ENCODE measurements at places on chromosomes 7 and 10.

DNA sequence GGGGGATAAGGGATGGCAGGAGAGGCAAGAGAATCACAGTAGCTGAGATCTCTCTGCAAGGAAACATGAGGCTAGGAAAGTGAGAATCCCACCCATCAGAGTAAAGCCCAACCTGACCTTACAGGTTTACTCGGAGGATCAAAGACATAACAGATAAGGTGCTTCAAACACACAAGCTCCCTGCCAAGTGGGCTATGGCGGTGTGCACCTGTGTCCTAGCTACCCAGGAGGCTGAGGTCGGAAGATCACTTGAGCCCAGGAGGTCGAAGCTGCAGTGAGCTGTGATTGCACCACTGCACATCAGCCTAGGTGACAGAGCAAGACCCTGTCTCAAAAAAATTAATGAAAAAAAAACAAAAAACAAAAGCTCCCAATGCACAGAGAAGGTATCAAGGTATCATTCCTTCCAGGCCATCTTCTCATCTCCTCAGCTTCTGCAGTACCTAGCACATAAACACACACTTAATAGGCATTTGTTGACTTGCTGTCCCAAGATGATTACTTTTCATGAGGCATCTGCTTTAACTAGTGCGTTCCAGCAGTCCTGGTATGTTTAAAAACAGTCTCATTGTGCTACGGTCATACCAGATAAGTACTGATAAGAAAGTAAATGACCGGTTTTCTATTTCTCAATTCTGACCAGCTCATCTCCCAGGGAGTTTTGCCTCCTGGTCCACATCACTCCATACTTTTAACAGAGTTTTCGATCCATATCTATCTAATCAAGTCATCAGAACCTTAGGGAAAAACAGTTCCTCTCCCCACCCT lies 13.3 kb downstream of the GNA12 start:
- no peak for ATAC-seq

DNA sequence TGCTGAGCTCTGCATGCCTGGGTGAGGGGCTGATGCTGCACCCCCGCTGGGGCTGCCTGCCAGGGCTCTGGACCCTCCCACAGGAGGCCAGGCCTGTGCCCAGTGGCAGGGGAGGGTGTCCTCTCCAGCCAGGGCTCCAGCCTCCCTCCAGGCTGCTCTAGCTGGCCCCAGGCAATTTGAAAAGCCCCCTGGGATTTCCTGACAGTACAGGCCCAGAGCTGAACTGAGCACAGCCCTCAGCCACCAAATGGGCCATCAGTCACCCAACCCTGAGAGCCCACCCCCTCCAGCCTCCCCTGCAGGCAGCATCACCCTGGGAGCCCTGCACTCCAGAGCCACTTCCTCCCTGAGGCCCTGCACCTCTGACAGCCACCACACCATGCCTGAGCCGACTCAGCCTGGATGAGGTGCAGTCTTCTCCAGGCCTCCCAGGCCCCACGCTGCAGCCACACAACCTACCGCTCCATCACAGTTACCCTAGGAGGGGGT lies 101.8 kb upstream of the RET start:
- no peak for ATAC-seq

- peak; percentile 67 for ATAC-seq
Measured at GRCh38 chr7:131653418-131654248, 97.2 kb upstream of the PODXL start.

DNA sequence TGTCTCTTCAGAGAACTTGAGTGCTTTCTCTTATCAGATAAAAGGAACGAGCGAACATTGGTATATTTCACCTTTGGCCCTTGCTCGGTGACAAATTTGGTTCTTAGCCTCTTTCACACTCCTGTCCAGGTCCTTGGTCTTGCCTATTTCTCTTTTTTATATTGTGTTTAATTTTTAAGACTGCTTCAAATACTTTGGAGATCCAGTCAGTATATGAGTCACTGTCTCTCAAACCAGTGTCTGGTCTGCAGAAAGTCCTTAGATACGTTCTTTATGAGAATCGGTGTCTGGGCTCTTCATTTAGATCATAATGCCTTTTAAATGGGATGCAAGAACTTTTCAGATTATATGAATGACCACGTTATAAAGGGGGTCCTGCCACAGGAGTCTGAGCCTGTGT lies 55.0 kb downstream of the PIK3AP1 start:
- peak; percentile 33 for ATAC-seq

GRCh38 chr10:127337801-127338200 lies 141.4 kb upstream of the INSYN2A start:
- no peak for ATAC-seq

GRCh38 chr7:154744256-154744860 lies 258.6 kb downstream of the PAXIP1 start:
- peak; percentile 49 for ATAC-seq

DNA sequence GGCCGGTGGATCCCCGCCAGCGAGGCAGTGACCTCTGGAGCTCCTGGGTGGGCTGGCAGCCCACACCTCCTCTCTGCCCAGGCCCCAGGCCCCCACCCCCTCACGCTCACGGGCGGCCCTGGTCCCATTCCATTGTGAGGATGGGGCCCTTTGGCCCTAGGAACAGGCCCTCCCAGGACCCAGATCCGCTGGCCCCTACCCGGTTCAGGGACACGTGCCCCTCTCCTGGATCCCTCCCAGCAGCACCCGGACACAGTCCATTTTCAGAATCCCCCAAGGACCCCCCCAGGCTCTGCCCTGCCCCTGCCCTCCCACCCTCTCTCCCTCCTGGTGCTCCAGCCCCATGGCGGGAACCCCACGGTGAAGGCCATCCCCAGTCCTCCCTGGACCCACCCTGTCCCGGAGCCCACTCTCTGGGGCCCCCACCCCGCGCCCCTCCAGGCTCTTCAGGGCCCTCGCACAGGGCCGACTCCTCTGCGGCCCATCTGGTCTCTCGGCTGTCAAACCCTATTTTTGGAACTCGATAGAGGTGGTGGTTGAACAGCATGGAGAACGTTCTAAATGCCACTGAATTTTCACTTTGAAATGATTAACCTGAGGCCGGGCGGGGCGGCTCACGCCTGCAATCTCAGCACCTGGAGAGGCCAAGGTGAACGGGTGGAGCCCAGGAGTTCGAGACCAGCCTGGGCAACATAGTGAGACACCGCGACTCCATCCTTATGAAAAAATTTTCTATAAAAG lies 8.1 kb downstream of the ADAP1 start:
- ATAC-seq: no peak

DNA sequence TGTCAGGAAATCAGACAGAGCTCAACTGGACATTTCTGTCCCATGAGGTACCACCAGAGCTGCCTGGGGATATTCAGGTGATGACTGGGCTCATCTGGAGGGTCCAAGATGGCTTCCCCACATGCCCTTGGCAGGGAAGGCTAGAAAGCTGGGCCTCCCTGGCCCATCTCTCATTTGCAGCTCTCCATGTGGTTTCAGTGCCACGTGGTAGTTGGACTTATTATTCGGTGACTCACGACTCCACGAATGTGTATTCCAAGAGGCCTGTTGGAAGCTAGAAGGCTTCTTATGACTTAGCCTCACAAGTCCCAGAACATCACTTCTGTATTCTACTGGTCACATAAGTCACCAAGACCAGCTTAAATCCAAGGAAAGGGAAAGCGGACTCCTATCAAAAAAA lies 22.8 kb downstream of the NSMCE4A start:
- no peak for ATAC-seq

- no peak for ATAC-seq
Measured at GRCh38 chr7:151435103-151435916, 4.6 kb downstream of the CRYGN start.

GRCh38 chr7:157434231-157434630 lies 97.4 kb downstream of the DNAJB6 start:
- ATAC-seq: no peak

GRCh38 chr7:119879835-119880234 lies 393.1 kb upstream of the KCND2 start:
- ATAC-seq: no peak

- no peak for ATAC-seq
Measured at GRCh38 chr7:117950601-117951260, 77.5 kb upstream of the CTTNBP2 start.

DNA sequence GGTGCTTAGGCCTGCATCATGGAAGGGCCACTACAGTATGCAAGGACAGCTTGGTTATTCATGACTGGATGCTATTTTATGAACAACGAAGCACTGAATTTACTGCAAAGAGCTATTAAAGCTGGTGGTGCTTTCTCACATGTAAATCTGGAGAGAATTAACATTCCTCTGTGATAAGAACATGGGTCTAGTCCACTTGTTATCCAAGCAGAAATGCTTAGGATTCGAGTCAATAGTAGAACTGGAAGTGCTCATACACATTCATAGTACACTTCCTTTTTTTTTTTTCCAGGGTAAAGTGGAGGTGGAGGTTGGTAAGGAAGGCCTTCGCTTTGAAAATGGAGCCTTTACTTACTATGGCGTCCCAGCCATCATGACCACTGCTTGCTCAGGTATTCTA lies 35.0 kb downstream of the CNNM1 start:
- peak; percentile 46 for ATAC-seq

GRCh38 chr10:31832261-31832660 lies 96.4 kb downstream of the ARHGAP12 start:
- ATAC-seq: no peak

- ATAC-seq: no peak
Measured at GRCh38 chr7:1950452-1951158, 280.5 kb downstream of the ELFN1 start.

GRCh38 chr7:130929896-130930659 lies 196.1 kb upstream of the KLF14 start:
- ATAC-seq: no peak

GRCh38 chr10:116524736-116525135 lies 21.0 kb upstream of the PNLIP start:
- ATAC-seq: no peak

DNA sequence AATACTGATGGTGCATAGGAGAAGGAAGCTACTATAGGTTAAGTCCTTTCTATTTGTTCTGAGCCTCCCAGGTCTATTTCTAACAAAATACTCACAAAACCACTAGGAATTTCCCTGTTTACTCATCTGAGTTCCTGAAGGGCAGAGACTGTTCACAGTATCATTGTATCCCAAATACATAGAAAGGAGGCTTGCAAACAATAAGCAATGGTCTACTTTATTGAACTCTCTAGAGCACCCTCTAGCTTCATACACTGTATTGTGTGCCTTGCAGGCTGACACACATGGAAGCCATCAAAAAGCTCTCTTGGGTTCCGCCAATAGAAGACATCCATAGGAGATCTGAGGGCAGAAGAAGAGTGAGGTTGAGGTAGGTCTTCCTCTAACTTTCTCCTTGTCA lies 826.1 kb downstream of the GRM8 start:
- no peak for ATAC-seq

DNA sequence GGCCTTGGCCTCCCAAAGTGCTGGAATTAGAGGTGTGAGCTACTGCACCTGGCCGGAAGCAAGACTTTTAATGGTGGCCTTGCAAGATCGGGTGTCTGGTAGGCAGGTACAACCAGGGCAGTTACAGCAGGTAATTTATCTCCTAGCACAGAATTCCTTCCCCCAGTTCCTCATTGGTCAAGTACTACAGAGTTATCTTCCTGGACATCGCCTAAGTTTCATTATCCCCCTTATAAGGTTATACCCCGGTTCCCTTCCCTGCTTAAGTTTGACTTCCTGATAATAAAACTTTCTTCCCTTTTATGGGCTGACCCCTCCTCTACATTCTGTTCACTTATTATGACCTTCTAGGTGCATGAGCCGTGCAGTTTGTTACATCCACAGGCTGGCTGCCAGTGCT lies 19.0 kb upstream of the CYP3A43 start:
- ATAC-seq: no peak

GRCh38 chr10:70354556-70354955 lies 27.9 kb downstream of the LRRC20 start:
- no peak for ATAC-seq

DNA sequence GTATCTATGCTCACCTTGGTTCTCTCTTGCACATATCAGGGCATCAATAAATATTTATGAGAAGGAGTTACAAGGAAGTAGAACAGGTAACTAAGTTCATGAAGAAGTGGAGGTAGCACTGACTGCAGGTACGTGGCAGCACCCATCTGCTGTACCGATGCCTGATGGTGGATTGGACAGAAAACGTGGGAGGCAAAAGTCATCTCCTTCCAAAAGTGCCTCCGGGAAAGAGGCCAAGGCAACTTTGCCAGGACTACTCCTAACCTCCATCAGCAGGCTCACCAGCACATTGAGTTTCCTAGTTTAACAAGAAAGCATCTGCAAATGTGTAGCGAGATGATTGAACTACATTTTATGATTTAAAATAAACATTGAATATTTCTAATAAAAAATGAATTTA lies 248.8 kb downstream of the ANKRD7 start:
- ATAC-seq: no peak

DNA sequence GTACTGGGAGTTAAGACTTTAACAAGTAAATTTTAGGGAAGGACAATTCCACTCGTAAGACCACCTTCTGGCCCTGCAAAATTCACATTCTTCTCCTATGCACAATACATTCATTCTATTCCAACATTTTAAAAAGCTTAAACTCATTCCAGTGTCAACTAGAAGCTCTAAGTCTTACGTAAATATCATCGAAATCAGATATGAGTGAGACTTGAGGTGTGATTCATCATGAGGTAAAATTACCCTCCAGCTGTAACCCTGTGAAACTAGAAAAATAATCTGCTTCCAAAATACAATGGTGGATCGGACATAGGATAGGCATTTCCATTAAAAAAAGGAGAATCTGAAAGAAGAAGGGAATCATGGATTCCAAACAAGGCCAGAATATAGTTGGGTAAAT lies 370.3 kb downstream of the CDC14C start:
- ATAC-seq: no peak

- no peak for ATAC-seq
Measured at GRCh38 chr7:128302139-128302538, 41.6 kb downstream of the RBM28 start.

DNA sequence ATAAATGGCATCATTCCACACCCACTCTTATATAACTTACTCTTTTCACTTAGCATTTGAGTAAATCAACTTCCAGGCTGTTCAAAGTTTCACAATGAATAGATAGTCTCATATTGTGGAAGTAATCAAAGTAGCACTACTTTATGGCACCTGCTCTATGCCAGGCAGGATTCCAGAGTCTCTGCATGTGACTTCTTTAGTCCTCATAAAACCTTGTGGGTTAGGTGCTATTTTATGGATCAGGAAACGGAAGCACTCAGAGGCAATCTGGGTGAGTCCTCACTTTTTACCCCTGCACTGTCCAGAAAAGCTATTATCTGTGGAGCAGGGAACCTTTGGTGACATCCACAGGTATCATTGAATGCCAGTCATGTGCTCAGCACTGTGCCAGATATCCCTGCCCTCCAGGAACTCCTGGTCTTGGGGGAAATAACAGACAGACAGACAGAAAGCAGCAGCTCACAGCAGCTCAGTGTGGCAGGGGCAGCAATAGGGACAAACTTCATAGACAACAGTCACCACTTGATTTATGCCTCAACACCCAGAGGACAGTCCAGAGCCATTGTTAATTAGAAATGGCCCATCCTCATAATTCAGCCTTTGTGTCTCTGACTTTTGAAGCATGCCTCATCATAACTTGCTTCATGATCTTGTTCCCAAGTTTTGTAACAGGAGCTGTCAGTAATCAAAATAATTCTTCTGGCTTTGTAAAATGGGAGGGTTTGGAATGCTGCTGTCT lies 160.6 kb downstream of the SEC23IP start:
- ATAC-seq: no peak
